ENCODE measurements at places on chromosomes 7 and 10.
A peak's percentile ranks its signal among the peaks of the same experiment; 100 is the strongest.

- DNase-seq = no peak
These were observed 25.6 kb downstream of the RNF216 start for GRCh38 chr7:5755704-5756504.

DNA sequence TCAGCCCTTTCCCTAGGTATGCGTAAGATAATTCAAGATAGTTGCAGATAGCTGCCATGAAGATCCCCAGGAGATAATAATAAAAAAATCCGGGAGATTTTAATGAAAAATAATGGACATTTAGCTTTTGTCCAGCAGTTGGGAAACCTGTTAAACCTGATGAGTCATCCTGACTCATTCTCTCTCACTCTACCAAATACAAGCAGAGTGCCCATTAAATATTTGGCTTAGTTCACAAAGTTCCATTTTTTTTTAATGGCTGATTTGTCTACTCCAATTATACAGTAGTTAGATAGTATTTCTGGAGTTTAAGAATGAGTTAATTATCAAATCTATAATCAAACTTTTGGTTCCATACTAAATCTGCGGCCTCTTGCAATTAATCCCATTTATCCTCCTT is 2.1 kb upstream of the SHTN1 start:
- no peak for DNase-seq

GRCh38 chr10:17025444-17026295 is 103.9 kb downstream of the CUBN start:
- no peak for DNase-seq

DNA sequence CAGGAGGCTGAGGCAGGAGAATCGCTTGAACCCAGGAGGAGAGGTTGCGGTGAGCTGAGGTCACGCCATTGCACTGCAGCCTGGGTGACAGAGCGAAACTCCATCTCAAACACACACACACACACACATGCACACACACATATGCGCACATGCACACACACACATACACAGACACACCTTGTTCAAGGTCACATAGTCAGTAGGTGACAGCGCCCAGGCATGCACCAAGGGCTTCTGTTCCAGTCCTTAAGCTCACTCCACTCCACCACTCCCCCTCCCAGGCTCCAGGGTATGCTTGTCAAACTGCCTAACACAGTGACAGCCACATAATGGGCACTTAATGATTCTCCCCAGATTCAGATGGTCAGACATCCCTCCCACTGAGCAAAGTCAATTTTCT is 37.0 kb downstream of the KCNMA1 start:
- no peak for DNase-seq

DNA sequence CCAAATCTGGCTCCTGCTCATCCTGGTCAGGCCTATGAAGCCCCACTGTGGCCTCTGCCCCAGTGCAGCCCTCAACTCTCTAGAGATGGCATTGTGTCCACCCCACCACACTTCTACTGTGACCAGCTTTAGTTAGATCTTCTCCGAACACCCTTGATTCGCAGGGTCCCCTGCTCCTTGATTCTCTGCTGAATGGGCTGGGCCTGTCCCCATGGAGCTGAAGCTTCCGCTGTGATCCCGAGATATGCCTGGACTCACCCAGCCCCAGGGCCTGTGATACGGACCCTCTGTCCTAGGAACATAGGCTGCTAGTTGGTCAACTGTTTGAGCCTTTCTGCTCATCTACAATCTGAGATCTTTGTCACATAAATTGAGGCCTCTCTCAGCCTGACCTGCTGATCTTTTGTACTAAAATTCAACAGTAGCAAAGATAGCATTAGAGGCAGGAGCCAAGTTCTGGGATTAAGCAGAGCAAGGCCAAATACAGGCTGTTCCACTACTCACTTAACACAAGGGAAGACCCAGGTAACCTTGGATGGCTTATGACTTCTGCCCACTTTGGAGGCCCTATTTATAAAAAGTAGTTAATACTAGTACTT is 6.5 kb upstream of the PPIF start:
- no peak for DNase-seq

DNA sequence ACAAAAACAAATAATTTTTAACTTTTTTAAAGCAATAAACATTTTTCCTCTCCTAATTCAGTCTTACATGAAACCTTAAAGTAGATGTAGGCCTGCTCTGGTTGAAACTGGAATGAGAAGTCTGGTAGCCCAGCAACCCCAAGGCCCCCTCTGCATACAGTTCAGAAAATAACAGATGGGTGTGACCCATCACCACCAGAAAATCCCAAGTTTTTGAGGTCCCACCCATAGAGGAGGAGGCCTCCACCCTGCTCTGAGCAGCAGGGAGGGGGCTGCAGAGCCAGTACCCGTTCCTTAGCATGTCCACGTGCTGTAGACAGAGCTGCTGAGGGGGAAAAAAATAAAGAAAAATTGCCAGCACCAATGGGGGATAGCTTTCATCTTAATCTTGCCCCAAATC is 122.7 kb downstream of the WNT2 start:
- DNase-seq = no peak

DNA sequence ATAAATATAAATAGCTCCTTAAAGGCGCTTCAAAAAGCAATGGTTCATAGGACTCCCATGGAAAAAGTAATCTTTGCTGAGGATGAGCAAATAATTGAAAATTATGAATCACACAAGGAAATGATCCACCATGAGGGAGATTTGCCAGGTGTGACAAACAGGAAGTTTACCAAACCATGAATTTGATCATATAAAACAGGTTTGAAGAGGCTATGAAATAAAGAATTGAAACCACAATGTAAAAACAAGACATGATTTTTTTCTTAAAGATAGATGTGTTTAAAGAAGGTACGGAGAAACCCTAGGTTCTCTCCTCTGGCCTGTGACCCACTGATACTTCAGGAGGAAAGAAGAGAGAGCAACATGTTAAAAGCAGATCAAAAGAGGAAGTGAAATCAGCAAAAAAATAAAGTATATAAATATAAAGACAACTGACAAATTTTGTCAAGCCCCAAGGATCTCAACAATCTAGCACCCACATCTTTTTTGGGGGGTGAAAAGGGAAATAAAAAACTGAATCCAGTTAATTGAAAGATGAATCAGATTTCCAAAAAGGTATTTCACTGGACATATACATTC is 111.3 kb upstream of the ASAH2 start:
- no peak for DNase-seq

DNA sequence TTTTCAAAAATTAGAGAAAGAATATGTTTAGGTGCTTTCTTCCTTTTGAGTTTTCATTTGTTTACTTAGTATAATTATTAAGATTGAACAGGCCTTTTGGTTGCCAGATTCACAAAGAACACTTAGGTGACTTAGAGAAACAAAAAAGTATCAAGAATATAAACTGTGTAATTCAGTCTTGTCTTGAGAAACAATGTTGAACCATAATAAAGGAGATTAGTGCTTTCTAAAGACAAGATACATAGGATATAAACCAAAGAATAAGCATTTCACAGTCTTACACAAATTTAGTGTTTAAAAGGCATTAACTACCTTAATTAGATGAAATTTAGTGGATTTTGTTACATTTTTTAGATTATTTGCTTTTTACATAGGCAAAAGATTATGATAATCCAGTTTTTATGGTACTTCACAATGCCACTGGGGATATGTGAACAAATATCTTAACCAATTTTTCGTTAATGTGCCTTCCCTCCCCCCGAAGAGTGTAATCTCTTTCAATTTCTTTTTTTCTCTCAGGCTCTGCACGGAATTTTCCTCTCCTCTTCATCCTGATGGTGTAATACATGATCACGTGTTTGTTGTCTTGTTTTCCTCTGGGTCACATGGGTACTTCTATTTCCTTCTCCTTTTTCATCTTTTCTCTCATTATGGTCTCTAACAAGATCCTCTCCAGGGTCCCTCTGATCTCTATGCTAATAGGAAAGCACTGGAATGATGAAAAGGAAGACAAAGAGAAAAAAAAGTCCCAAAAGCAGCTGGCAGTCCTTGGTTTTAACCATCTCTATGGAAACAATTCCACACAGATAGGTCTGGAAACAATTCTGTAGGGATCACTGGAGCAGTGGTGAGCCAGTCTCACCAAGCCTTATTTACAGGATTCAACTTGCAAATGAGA is 3.7 kb upstream of the HNRNPH3 start:
- DNase-seq = peak; percentile 85

DNA sequence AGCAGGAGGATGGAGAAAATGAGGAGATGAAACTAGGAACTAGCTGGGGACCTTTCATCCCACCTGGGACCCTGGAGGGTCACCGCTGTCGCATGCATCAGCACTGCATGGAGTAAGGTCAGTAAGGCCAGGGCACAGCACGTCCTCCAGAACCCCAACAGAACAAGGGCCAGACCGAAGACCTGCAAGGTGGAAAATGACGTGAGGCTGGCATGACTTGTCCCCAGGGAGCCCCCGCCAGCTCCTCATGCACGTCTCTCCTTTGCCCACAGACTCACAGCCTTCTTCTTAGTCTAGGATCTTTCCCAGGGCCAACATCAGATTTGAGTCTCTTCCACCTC is 4.7 kb downstream of the ZNF488 start:
- no peak for DNase-seq

GRCh38 chr7:155837126-155837479 is 24.8 kb upstream of the SHH start:
- no peak for DNase-seq

DNA sequence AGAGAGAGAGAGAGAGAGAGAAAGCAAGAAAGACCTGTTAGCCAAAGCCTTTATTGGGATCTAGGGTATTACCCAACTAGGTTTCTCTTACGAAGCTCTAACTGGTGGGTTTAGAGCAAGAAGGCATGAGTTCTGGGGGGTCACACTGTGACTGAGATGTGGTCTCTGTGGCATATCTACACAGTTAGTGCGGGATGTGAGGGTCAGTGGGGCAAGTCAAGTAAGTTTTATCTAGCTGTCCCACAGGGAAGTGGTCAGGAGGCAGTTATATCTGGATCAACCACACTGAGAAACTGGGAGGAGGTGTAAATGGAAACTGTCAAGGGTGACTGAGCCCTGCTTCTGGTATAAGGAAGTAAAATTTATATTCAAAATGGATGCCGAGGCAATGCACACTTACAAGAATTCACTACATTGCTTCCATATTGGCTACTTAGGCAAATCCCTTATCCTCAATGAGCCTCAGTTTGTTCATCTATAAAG is 331.6 kb upstream of the HPS1 start:
- DNase-seq = no peak

DNA sequence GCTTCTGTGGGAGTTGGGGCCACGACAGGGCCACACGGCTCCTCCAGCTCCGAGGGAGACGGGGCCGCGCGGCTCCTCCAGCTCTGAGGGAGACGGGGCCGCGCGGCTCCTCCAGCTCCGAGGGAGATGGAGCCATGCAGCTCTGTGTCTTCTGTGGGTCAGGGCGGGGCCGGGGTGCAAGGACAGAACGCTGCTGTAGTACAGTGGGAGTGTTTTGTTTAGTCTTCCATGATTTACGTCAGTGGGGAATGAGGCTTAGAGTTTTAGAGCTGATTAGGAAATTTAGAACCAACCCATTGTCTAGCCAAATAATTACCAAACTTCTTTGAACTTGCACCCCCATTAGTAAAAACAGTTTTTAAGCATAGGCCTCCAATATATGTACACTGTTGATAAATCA is 32.9 kb upstream of the PRKAR1B start:
- no peak for DNase-seq

- DNase-seq = no peak
These were observed 21.5 kb downstream of the BTAF1 start for GRCh38 chr10:91944880-91945630.

- no peak for DNase-seq
These were observed 97.8 kb upstream of the AFAP1L2 start for GRCh38 chr10:114502074-114502473.

DNA sequence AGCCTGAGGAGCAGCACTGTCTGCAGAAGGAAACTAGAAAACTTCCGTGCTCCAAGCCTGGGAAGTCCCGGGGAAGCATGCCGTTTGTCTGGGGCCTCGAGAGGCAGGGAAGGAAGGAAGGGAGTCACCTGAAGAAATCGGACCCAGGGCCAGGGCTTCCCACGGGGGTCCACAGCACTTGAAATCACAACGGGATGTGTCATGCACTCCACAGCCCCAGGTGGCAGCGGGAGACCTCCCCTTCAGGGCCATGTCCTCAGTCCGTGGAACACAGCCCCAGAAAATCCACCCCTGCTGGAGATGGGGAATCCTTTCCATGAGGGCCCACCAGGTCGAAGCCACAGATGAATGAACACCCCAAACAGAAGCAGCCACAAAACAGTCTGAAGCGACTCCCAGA is 239.5 kb downstream of the MGMT start:
- DNase-seq = no peak

DNA sequence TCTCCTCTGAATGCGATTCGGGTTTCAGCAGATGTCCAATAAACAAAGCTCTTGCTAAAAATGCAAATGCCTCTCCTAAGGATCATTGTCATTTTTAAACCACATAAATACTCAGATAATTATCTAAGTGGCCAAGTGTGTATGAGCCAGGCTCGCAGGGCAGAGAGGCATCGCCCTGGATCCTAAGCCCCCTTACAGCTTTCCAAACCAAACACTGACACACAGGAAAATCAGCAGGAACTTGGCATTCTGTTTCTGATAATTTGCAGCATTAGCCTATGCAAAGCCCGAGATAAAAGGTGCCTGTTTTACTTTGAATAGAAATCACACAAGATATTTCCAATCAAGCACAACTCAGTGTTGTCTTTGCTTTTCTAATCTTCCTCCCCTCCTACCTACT is 134.4 kb downstream of the ABCA13 start:
- DNase-seq = no peak

DNA sequence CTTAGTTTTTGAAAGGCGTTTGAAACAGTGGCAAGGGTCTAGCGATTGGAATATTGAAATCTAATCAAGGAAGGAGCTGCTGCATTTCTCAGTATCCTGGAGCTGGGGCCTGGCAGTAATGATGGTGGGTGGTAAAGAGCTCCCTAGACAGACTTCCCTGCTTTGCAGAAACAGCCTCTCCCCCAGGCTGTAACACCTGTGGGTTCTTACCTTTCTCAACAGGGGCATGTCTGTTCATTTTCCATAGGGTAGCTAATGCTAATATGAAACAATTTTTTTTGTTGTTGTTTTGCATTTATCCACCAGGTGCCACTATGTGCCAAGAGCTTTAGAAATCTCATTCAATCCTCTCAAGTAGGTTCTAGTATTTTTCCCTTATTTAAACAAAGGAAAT is 345.5 kb downstream of the REEP3 start:
- no peak for DNase-seq

DNA sequence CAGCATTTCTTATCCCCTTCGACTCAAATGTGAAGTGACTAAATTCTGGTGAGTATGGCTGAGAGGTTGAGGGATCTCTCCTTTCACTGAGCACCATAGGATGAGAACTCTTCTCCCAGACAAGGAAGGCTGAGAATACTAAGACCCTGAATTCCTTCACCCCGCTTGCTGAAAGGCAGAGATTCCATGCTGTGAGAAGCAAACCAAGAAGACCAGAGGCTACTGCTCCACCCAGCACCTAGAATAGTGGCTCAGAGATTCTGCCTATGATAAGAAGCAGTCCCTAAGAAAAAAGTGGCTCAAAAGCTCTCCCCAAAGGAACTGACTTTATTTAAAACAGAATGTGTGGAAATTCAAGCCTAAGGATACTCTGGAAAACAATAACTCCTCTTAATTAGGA is 26.7 kb upstream of the WNT2 start:
- peak; percentile 28 for DNase-seq

DNA sequence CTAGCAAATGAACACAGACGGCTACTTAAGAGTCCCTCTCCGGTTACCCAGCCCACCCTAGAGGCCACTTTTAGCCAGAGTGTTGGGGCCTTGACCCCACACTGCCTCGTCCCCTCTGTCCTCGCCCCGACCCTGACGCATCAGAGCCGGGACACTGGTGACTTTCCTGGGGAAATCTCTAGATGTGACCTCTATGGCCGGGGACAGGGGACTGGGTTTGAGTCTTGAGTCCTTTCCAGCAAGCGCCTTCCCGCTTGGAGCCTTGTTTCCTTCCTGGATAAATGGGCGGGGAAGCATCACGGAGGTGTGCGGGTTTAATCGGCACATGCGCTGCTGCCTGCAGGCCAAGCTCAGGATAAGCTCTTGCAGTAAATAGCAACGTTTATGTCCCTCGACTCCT is 40.7 kb downstream of the NPTX2 start:
- no peak for DNase-seq

All from midbrain (tissue), 1 donor.